ENCODE measurements at places on chromosomes 12 and 14. TPM values are rescaled to one million over a fixed set of nuclear protein-coding genes. Genes with fewer than 3 reads are reported as not detected.

DNA sequence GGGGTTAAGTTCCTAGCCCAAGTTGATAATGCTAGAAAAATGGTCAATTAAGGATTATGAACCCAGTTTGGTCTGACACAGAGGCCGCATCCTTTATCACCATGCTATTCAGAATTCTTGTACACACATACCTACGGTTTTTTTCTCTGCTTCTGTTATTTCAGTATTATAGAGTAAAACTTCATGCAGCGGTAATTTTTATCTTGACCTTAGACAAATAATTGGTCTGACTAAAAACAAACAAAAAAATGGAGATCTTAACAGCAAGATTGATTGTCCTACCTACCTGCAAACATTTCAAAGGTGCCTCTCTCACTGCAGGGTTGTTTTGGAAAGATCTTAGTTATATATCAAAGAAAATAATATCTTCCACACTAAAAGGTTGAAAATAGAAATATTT, 201.9 kb upstream of the PRICKLE1 start:
- no peak for DNase-seq

DNA sequence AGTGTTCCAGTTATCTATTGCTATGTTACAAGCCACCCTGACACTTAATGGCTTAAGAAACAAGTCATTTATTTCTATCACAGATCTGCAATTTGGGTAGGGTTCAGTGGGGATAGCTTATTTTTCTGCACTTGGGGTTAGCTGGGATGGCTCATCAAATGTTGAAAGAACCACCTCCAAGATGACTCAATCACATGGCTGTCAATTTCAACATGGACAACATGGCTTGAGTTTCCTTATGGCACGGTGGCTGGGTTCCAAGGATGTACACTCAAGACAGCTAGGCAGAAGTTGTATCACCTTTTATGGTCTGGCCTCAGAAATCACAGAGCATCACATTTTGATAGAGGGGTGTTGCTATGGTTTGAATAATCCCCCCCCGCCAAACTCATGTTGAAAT, 24.5 kb upstream of the IGF1 start:
- DNase-seq, result no peak

- peak; percentile 87 for DNase-seq
Observed at GRCh38 chr14:103141117-103141796, 18.0 kb downstream of the TNFAIP2 start.

- DNase-seq, result no peak
Observed at GRCh38 chr14:105142651-105143450, 25.7 kb downstream of the JAG2 start.

The ORAI1 gene
- 17.6 TPM for total RNA-seq

The SIX1 gene
- total RNA-seq, result 0.56 TPM

The SLC10A1 gene
- not detected for total RNA-seq

The NDRG2 gene
- total RNA-seq, result not detected
